Psoas muscle (tissue), 8 donors: ENCODE measurements at places on chromosomes 5 and 9. TPM values are rescaled to one million over a fixed set of nuclear protein-coding genes. Genes with fewer than 3 reads are reported as not detected.

GRCh38 chr9:19989213-19989612, 200.4 kb upstream of the SLC24A2 start:
- no peak for DNase-seq

DNA sequence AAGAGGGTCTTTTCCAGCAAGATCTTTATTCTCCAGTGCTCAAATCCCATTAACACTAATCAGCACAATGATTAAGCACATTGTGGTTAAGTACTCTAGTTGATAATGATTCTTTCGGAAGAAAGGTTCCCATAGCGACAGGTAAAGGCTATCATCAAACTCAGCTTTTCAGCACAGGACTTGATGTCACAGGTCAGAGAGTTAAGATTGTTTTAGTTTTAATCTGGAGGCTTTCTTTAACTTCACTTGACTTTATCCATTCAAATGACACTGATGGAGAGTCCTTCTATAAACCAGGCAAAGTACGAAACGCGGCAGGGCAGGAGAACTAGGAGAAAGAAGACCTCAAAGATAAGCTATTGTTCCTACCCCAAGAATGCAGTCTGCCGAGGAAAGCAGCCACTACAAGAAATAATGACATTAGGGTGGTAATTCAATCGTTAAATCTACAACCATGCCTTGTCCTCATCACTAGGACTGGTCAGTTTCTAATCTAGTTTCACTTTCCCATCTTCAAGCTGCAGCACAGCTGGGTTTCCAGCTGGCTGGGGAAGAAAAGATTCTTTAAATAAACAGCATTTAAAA, 4.6 kb downstream of the NRG2 start:
- no peak for DNase-seq

DNA sequence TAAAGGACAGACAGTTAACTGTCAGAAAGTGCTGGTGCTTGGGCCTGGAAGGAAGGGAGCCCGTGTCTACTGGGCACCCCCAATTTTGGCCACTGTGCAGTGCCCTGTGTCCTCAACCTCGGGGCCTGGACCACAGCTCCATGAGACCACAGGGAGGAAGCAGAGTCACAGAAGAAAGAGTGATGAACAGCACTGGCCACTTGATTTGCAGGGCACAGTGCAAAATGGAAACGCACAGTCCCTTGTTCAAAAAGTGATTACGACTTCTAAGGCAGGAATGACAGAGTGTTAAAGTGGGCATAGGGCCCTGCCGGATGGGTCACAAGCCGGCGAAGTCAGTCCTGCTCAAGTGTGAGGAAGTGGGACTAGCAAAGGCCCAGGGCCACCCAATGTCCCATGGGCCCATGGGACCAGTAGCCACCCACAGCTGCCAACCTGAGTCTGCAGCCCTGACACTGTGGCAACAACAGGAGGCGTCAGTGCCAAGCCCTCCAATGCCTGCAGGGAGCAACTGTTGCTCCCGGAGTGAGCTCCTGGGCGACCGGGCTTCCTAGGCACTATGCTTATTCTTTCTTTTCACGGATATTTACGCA, 85.4 kb downstream of the ADAMTS2 start:
- DNase-seq: peak; percentile 47

DNA sequence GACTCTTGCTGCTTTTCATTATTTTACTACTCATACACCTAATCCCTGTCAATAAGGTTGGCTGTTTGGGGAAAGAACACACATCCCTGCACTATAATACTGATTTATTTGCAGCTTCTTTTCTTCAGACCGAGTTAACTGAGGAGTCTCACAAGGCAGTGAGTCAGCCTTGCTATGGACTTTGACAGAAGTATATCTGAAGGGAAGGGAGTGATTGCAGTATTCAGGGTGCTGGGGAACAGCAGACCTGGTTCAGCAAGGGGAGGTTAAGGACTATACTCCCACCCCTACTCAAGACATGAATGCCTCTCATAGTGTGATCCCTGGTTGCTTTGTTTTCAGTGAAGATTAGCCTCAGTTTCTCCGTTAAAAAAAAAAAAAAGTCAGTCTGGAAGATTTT, 99.8 kb downstream of the TLE4 start:
- no peak for DNase-seq

Gene CCL27
- 0.14 TPM for polyA plus RNA-seq

Gene REEP5
- 76.7 TPM for polyA plus RNA-seq
